ENCODE measurements at places on chromosomes 2 and 18.

GRCh38 chr2:196565106-196565765 lies 74.3 kb upstream of the CCDC150 start:
- DNase-seq: no peak

GRCh38 chr2:237315829-237316225 lies 98.1 kb downstream of the COL6A3 start:
- DNase-seq: no peak

GRCh38 chr2:27079233-27080139 lies 1.1 kb downstream of the EMILIN1 start:
- DNase-seq: no peak

GRCh38 chr2:220531216-220531615 lies 903.8 kb downstream of the SLC4A3 start:
- DNase-seq: no peak

GRCh38 chr2:160144280-160144990 lies 55.6 kb downstream of the ITGB6 start:
- DNase-seq: no peak

DNA sequence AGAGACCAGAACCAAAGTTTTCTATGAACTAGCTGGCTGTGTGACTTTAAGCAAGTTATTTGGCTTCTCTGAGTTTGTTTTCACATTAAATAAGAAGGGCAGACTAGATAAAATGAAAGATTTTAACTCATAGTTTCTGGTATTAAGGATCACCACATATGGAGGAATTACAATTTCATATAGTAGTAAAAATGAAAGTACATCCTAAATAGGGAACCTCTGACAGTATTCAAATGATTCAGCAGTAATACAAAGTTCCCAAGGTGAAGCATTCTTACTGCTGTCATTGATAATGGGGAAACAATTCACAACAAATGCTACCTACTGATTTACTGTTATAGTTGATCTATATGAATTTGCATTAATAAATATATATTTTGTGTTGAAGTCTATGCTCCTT lies 170.3 kb upstream of the VRK2 start:
- no peak for DNase-seq

DNA sequence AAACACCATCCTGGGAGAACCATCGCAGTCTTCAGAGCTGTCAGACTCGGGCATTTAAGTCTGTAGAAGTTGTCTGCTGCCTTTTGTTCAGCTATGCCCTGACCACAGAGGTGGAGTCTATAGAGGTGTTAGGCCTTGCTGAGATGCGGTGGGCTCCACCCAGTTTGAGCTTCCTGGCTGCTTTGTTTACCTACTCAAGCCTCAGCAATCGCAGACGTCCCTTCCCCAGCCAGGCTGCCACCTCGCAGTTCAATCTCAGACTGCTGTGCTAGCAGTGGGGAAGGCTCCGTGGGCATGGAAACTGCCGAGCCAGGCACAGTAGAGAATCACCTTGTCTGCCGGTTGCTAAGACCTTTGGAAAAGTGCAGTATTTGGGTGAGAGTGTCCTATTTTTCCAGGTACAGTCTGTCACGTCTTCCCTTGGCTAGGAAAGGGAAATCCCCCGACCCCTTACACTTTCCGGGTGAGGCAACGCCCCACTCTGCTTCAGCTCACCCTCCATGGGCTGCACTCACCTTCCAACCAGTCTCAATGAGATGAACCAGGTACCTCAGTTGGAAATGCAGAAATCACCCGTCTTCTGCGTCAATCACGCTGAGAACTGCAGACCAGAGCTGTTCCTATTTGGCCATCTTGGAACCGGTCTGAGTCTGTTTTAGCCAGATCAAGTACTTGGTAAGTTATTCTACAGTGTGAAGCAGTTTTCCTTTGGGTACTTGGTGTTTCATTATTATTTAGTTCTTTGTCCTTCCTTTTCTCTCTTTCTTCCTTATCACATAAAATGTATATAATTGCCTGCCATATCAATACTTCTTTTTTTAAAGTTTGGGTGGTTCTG lies 71.5 kb downstream of the CDC42EP3 start:
- DNase-seq: no peak

- DNase-seq: no peak
Measured at GRCh38 chr2:40090044-40090443, 311.0 kb upstream of the THUMPD2 start.

DNA sequence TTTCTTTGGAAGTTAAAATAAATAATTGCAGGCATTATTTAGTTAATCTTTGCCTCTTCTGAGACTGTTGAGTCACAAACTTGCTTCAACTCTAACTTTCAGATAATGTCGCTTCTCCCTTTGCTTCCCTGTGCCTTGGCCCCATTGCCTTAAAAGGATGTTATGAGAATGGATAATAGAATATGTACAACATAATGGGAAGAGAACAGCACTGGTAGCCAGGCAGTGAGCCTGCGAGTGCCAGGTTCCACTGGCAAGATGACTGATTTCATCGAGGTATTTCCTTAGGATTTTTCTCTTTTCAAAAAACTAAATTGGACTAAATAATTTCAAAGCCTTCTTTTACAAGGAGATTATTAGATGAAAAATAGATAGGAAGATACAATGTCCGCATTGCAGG lies 420.9 kb downstream of the TGIF1 start:
- no peak for DNase-seq

DNA sequence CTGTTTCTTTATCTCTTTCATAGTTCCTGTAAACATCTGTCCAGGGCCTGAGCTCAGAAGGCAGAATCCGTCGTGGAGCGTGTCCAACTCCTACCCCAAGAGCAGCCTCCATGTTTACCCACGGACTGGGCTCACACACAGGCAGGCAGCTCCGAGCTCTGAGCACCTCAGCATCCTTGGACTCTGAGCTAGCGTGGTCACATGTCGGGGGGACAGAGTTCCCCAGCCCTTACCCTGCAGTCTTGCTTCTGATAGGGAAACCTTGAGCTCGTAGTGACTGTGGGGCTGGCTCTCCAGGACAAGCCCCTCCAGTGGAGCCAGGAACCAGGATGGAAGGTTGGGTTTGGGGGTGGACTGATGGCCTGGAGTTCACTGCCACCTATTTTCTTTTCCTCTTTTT lies 15.1 kb upstream of the ST3GAL5 start:
- no peak for DNase-seq

DNA sequence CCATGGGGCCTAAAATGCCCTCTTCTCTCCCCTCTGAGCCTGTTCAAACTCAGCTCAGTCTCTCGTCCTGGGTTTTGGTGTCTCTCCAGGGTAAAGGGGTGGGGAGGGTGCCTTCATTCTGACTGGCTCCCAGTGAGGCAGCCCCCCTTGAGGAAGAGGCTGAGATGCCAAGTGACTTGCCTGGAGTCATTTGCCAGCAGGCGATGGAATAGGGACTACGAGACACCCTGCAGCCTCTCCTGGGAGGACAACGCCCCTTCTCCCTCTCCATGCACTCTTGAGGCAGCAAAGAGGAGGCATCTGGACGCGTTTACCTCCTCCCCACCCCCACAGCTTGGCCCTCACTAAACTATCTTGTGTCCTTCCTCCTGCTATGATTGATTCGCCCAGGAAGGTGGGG lies 760 bp upstream of the STON1 start:
- DNase-seq: no peak
